ENCODE measurements at places on chromosomes 2 and 18. TPM values are rescaled to one million over a fixed set of nuclear protein-coding genes. Genes with fewer than 3 reads are reported as not detected.

- no peak for DNase-seq
These were observed 117.6 kb upstream of the REV1 start for GRCh38 chr2:99607454-99607853.

GRCh38 chr2:59276033-59276432 lies 1034.9 kb upstream of the FANCL start:
- no peak for DNase-seq

GRCh38 chr18:56035546-56035945 lies 447.6 kb upstream of the TCF4 start:
- no peak for DNase-seq

GRCh38 chr2:229586746-229587705 lies 127.3 kb downstream of the DNER start:
- DNase-seq = peak; percentile 79

GRCh38 chr2:122643725-122644329 lies 888.4 kb downstream of the TSN start:
- peak; percentile 14 for DNase-seq

DNA sequence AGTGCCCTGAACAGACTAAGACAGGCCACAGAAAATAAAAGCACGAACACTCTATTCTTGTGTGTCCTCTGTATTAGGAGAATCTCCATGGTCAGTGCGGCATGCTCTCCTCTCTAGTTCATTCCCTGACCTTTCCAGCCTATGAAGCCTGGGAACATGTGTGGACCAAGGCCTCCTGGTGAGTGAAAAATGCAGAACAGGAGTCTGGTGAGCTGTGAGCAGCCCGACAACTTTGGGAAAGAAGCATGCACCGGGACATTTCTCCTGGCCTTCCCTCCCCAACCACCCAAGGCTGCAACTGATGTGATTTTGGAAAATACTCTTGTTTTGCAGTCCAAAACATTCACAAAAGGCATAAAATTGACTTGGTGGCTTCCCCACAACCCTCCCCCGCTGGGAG lies 878.3 kb upstream of the ID2 start:
- no peak for DNase-seq

DNA sequence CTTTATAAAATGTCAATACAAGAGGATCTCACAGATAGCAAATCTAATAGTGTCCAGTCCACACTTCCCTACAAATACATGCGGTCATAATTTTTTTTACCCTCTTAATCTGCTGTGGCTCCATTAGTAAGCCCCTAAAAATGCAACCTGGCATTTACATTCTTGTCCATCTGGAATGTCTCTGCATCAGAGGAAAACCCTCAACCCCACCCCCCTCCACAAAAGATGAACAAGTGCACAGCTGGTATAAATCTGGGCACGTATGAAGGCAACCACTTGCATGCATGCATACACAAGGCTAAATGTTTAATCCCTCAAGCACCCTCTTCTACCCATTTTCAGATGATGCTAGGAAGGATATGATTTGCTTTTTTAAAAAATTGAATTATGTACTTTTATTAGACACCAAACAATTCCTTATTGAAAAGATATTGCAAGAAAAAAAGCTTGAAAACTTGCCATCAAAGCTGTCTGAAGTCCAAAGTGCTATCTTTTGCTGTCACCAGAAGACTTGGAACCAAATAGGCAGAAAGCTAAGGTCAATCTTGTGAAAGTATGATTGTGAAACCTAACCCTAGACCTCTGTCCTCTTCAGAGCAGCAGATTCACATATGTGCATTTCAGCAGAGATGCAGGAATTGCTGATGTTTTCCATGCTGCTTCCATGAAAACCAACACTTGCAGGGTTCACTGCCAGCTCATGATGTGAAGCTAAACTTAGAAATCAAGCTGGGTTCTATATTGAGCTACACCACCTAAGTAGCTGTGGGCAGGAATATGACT lies 39.0 kb downstream of the IRS1 start:
- no peak for DNase-seq

GRCh38 chr2:240725671-240726070 lies 34.0 kb downstream of the AQP12A start:
- no peak for DNase-seq

- no peak for DNase-seq
These were observed 160.6 kb downstream of the GALNT3 start for GRCh38 chr2:165633431-165633830.

Gene ARHGAP28
- total RNA-seq = 16.5 TPM

- DNase-seq = no peak
These were observed 9.9 kb downstream of the IER3IP1 start for GRCh38 chr18:47166294-47166693.

DNA sequence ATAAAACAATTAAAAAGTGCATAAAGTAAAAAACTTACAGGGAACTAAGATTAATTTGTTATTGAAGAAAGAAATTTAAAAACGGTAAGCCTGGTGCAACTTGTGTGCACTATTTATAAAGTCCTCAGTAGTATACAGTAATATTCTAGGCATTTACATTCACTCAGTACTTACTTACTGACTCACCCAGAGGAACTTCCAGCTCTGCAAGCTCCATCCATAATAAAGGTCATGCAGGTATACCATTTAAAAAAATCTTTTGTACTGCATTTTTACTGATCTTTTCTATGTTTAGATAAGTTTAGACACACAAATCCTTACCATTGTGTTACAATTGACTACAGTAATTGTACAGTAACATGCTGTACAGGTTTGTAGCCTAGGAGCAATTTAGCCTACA lies 51.5 kb upstream of the NXPH2 start:
- no peak for DNase-seq

DNA sequence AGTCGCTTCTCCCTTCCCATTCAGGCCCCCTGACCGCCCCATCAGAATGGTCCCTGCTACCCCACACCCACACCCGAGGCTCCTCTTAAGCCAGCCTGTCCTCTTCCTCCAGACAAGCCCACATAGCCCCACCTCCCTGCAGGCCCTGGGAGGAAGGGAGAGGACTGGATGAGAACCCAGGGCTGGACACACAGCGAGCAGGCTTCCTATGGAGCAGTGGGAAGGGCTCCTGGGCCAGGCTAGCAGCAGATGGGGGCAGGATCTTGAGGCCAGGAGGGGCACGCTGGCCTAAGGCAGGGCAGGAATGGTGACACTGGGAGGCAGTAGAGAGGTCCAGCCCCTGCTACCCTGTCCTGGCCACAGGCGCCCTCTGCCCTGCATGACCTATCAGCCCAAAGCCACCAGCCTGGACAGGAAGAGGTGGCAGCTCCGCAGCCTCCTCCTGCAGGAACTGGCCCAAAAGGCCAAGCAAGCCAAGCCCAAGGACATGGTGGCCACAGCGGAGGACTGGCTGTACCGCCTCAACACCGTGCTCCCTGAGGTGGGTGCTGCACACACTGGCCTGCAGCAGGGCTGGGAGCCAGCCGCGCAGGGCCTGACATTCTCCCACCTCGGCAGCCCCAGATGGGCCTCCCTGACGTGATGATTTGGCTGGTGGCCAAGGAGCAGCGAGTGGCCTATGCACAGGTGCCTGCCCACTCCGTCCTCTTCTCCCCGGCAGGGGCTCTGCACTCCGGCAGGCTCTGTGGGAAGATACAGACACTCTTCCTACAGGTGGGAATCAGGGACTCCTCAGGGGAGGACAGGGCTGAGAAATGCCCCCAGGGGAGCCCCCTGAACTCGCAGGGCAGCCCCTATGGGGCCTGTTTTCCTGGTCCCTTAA lies 43.3 kb downstream of the FER1L5 start:
- no peak for DNase-seq

Gene C18orf54
- total RNA-seq = 2.6 TPM

Gene INHBB
- 3.6 TPM for total RNA-seq

GRCh38 chr2:230299618-230300017 lies 27.4 kb upstream of the SP140L start:
- DNase-seq = no peak

GRCh38 chr2:121257480-121257840 lies 27.5 kb downstream of the TFCP2L1 start:
- DNase-seq = no peak

Gene TP53I3
- total RNA-seq = 36.8 TPM

DNA sequence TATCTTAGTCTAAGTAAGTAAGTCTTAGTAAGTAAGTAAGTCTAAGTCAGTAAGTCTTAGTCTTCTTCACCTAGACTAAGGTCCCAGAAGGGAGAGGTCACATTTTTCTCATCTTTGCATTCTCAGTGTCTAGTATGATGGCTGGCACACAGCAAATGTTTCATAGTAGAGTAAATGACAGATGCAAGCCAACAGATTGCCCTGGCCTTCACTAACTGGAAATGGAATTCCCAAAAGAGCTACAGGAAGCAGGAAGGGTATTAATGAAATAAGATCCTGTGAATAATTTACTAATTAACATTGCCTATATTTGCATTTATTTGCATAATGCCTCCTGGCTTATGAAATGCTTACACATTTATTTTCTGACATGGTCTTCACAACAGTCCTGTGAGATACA lies 221.6 kb downstream of the RAD51AP2 start:
- DNase-seq = no peak

GRCh38 chr2:101830555-101830954 lies 133.0 kb downstream of the MAP4K4 start:
- DNase-seq = no peak

Gene GNLY
- not detected for total RNA-seq
